AG04450 (cell line): ENCODE measurements at places on chromosomes 11 and 22.

DNA sequence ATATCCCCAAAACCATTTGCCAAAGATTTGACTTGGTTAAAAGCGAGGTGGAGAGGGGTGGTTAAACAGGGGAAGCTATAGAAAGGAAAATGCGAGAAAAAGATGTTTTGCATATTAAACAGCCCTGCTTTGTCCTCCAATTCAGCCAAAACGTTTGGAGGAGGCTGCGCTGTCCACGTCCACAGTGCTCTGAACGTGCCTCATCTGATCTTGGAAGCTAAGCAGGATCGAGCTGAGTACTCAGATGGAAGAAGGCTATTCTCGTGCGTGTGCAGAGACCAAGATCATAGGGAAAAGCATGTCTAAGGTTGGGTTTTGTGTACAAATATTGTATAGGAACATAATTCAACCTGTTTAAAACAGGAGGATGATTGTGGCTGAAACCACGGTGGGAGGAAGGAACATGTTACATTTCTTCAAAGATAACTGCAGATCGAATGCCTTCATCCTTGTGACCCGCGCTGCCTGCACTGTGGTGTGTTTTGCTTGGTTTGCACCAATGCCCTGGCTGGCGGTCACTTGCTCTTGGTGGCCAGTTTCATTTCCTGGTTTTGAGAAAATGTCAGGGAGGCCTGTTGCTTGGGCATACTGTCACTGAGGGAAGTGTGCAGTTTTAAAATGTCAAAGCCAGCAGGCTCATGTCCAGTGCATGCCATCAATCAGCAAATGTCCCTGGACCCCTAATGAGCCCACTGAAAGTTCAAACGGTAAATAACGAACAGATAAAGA lies 40.4 kb downstream of the FLI1 start:
- no peak for DNase-seq

GRCh38 chr22:49694462-49695260 lies 133.0 kb downstream of the BRD1 start:
- DNase-seq, result no peak

DNA sequence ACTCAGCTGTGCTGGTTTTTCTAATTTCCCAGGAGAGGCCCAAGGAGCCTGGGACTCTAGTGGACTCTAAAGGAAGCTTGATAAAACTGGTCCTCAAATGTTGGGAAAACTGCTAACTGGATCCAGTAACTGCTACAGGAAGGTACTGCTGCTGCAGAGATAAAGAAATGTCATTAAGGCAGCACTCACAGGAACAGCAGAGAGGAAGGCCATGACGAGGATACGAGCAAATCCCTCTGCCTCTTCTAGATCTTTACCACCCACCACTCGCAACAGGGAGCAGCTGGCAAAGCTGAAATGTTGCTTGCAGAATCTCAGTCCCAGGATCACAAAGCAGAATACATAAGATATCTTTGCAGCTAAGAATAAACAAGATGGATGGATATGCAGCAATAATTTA lies 23.5 kb downstream of the TTC28 start:
- no peak for DNase-seq

DNA sequence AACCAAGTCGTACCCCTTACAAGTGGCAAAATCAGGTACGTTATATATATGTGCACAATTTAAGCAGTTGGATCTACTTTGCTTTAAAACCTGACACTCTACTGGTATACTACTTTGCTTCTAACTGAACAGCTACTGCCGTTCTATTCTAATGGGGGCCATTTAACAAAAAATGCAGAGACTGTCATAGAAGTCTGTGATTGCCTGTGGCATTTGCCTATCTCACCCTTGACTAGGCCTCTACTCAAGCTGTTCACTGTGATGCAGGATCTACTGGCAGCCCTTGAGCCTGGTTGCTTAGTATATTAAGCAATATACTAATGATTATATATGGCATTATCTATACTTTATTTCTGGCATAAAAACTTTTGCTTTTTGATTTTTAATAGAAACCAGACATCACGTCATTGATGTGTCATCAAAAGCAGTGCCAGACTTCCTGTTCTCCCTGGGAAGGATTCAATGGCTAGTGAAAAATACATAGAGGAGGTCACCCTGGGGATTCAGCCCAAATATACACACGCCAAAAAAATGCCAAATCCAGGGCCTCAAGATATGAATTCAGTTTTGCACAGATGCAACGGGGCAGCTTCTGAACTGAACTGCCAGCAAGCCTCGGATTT lies 40.0 kb upstream of the FIBIN start:
- no peak for DNase-seq

GRCh38 chr22:33798401-33798800 lies 121.9 kb downstream of the LARGE1 start:
- no peak for DNase-seq

DNA sequence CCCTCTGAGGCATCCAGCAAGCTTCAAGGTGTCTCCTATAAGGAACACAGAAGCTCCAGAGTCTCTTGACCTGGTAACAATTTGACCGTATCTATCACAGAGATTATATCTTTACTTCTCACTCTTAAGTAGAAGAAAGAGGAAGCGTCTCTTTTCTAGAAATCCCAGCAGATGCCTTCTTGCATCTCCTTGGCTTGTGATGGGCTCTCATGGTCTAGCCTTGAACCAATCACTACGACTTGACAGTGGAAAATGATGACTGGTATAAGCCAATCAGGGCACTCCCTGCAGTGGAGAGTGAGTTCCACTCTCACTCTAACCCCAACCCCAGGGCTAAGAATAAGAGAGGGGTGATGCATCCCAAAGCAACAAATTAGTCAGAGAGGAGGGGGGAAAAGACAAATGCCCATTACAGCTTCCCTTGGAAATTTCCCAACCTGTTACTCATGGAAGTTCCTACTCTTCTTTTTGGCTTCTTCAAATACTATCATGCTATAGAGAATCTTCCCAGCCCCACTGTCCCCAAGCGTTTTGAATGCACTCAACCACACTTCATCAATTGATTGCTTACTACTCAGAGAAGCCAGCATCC lies 293.5 kb downstream of the MN1 start:
- DNase-seq, result no peak

- no peak for DNase-seq
Measured at GRCh38 chr22:27918341-27919221, 475 bp downstream of the PITPNB start.

DNA sequence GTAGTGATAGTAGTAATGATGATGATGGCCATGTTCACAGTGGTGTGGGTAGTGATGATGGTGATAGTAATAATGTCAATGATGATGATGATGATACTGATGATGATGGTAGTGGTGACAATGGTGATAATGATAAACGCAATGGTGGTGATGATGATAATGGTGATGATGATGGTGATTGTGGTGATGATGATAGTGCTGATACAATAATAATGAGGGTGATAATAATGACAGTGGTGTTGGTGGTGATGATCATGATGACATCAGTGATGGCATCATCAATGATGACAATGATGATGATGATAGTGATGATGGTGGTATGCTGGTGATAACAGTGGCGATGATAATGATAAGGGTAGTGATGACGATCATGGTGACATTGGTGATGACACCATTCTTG lies 92.3 kb downstream of the MPPED1 start:
- no peak for DNase-seq

DNA sequence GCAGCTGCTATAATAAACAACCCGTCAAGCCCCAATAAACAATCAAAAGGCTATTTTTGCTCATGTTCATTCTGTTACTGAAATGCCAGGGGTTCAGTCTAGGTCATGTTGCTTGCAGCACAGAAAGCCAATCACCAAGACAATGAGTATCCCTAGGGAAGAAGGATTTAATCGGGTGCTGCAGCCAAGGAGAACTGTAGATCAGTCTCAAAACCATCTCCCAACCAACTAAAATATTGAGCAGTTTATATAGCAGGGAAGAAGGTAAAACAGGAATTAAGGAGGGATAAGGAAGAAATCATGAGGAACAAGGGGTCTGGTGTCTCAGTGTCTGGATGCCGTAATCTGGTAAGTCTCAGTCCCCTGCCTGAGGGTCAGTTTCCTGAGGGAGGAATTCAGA lies 169.5 kb downstream of the BLID start:
- no peak for DNase-seq

GRCh38 chr11:120153221-120153620 lies 15.3 kb upstream of the TRIM29 start:
- no peak for DNase-seq

DNA sequence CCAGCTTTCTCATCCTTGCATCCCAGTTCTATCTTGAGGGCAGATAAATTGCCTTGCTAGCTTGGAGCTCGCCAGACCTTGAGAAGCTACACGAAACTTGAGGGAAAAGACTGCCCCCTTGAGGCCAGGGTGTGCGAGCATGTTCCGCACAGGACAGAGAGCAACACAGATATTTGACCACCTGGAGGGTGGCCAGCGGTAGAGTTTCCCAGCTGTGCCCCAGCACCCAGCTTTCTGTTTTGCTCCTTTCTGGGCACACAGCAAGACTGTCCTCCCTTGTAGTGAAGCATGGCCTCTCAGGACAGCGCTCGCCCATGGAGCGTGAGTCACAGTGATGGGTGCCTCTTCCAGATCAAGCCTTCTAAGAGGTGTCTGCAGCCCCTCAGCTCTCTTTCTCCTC lies 23.5 kb downstream of the SPATA19 start:
- no peak for DNase-seq

DNA sequence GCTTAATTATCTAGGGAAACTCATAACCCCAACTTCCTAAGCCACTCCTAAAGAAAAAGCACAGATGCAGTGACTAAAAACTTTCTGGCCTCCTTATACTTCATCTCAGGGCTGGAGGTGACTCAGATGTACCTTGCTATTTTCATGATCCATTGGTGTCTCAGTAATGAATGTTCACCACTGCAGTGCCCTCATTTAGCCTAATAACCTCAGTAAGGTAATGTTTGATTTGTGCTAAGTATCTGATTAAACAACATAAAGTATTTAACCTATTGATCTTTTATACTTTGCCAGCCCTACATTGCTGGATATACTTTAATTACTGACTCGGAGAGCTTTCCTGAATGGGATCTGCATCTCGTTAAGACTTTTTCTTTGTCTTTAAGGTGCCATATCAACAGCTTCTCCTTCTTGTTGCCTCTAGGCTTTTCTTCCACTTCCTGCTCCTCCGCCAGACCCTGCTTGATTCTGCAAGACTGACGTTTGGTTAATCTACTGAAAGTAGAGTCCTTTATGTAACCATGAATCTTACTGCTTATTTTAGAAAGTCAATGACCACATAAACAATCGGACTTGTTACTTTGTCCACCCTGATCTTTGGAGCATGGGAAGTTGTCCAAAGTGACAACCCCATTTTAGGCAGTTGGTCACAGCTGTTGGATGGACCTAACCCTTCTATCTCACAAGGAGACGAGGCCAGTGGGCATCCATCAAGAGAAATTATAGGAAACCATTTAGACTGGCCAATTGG lies 303.0 kb downstream of the ST3GAL4 start:
- no peak for DNase-seq

DNA sequence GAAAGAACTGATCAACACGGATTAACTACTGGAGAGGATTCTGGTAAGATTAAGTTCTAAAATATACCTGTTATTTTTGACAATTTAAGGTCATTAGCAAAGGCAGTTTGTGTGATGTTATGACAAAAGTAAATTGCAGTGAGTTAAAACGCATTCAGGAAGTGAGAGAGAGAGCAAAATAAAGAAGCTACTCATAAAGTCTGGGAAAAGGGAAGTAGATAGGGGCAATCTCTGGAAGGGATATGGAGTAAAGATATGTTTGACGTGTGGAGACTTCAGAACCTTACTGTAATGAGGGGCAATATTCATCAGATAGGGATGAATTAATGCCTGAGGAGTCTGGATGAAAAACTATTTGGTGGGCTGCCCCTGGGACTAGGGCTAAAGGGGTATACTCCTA lies 16.8 kb downstream of the OR56B4 start:
- no peak for DNase-seq

GRCh38 chr11:17386331-17387084 lies 2.0 kb downstream of the KCNJ11 start:
- DNase-seq, result no peak

GRCh38 chr11:47944632-47945031 lies 35.7 kb upstream of the PTPRJ start:
- no peak for DNase-seq

DNA sequence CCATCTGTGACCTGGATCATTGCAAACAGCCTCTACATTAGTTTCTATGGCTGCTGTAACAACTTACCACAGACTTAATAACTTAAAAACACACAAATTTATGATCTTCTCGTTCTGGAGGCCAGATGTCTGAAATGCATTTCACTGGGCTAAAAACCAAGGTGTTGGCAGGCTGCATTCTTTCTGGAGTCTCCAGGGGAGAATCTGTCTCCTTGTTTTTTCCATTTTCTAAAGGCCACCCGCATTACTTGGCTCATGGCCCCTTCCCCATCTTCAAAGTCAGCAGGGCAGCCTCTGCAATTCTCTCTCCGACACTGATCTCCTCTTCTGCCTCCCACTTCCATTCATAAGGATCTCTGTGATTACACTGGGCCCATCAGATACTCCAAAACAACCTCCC lies 11.6 kb downstream of the SCGB1A1 start:
- DNase-seq, result no peak

GRCh38 chr11:99449345-99449744 lies 428.6 kb downstream of the CNTN5 start:
- no peak for DNase-seq

DNA sequence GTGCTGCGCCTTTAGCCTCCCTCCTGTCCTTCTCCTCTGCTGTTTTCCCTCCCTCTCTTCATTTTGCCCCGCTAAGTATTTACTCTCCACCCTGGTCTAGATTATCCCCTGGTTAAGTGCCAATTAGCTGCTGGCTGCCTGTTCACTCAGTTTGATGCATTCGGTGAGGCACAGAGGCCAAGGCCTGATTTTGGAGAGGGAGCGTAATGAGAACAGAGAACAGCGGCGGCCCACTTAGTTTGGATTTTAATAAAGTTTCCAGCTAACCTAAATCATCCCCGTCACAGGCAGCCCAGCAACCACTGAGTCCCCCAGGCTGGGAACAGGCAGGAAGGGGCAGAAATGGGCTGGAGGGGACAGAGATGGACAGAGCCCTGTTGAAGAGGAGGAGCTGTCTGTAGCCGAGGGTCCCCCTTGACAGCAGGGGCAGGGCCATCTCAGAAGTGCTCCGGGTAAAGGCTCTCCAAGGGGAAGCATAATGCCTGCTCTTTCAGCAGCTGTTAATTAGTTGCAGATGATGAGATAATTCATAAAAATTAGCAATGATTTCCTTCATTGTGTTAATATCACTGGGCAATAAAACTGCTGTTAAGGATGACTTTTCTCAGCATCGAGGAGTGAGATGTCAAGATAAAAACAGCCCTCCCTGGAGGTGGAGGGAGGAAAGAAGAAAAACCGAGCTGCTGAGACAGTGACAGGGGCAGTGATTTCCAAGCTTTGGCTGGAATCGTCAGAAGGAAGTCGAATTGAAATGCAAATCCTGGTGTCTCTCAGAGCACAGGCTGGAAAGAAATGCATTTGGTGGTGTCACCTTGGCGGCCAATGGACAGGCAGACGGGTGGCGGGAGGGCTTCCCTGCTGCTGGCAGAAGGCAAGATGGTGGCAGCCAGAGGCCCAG lies 170.1 kb downstream of the GRIK4 start:
- no peak for DNase-seq

- DNase-seq, result no peak
Measured at GRCh38 chr11:68750195-68751003, 921 bp downstream of the TESMIN start.

- peak; percentile 18 for DNase-seq
Measured at GRCh38 chr11:111417011-111417765, 38.1 kb upstream of the POU2AF1 start.
